ENCODE measurements at places on chromosomes 16 and 17.
A peak's percentile ranks its signal among the peaks of the same experiment; 100 is the strongest.

- no peak for DNase-seq
These were observed 65.4 kb upstream of the RASL10B start for GRCh38 chr17:35666070-35666469.

DNA sequence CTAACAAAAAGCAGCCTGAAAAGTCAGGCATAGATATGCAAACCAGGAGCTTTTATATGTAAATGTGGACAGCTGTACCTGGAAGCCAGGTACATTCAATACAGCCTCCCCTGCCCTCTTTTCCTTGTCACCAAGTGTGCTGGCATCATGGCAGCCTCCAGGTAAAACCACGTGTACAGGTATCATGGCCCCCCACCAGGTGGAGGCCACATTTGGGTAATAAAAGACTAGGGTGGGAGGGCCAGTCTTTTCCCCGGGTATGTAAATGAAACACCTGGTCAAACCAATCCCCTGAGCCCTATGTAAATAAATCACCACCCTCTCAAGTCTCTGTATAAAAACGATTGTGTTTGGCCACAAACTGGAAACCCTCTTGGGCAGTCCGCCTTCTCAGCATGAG lies 226.4 kb upstream of the GOT2 start:
- no peak for DNase-seq

GRCh38 chr17:28950017-28950751 lies 1.1 kb downstream of the PHF12 start:
- peak; percentile 48 for DNase-seq

- DNase-seq = no peak
These were observed 235.3 kb downstream of the ZFHX3 start for GRCh38 chr16:72812672-72813071.

DNA sequence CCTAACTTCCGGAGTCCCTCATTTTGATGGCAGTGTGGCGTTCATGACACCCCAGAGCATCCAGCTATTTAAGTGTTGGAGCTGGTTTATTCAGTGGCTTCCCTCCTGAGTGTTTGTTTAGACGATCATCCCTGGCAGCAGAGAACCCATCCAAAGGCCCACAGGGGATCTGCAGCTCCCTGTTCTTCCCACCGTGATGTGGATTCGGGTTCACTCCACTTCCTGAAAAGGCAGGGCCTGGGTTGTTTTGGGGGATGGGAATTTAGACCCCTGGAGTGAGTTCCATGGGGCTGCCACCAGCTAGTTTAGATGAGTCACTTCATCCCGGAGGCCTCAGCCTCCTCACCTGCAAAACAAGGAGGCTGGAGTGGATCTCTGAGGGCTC lies 2.3 kb downstream of the KSR1 start:
- no peak for DNase-seq

DNA sequence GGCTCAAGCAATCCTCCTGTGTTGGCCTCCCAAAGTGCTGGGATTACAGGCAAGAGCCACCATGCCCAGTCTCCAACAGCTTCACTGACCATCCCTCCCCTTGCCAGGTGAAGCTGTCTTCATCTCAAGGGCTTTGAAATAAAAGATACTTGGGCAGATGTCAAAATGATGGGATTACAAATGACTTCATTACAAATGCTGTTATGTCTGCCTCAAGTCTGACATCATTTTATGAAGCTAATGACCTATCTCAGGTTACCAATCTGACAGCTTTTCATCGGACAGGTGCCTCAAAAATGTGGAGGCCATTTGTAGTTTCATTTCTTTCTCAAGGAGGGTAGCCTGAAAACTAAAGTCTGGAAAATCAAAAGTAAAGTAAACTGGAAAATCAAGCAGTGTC lies 323.7 kb upstream of the TBX2 start:
- no peak for DNase-seq

GRCh38 chr17:74276541-74277009 lies 2.5 kb downstream of the DNAI2 start:
- DNase-seq = no peak

DNA sequence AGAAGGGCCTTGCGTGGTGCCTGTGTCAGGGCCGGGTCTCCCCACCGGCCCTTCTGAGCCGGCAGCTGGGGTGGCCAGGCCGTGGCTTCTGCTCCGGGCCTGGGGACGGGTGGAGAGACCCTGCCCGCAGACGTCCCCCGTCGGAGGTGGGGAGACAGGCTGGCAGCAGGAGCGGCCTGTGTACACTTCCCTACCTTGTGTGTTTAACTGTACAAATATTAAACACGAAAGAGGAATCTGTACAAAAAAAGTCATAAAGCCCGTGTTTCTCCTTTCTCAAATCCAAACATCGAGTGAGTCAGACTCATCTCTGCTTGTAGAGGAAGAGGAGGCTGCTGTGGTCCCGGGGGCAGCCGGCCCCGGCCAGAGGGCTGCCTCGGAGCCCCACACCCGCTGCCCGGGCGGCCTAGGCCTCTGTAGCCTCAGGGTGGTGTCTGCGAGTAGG lies 2.0 kb downstream of the CACNA1H start:
- no peak for DNase-seq

GRCh38 chr17:17606416-17607000 lies 15.0 kb upstream of the PEMT start:
- no peak for DNase-seq

DNA sequence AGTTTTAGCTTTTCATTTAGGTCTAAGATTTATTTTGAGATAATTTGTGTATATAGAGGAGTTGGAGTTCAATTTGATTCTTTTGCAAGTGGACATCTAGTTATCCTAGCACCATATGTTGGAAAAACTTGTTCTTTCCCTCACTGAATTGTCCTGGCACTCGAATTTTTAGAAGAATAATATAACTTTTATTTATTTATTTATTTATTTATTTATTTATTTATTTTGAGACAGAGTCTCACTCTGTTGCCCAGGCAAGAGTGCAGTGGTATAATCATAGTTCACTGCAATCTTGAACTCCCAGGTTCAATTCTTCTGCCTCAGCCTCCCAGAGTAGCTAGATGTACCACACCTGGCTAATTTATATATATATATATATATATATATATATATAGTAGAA lies 29.4 kb downstream of the PPM1E start:
- no peak for DNase-seq

- DNase-seq = no peak
These were observed 215.5 kb downstream of the MRTFB start for GRCh38 chr16:14286368-14287230.

- no peak for DNase-seq
These were observed 44.3 kb upstream of the HELZ start for GRCh38 chr17:67289181-67289876.

DNA sequence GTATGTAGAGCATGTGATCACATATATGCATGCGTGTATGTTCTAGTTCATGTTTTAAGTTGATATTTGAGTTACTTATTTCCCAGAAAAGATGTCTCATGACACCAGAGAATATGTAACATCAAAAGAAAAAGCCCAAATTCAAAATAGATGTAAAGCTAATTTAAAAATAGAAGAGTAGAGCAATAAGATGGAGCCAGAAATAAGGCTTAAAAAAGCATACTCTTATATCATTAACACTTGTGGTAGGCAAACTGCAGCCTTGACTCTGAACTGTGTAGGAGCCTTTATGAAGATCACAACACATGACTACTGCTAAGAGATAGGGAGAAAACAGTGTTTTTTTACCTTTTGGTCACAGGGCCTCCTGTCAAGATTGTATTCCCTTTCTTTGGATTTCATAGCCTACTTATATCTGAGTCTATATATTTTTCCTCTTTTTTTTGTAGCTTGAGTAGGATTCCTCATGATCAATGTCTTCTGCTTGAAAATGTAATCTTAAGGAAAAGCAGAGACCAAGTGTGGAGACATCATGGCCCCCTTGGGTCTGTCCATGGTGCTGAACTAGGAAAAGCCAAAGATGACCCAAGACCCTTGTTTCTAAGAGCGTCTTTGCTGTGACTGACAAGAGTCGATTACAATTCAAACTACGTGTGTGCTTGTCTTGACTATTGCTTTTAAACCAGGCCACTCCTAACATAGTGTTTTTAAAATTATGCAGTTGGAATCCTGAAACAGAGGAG lies 390.4 kb downstream of the SHISA9 start:
- DNase-seq = no peak

DNA sequence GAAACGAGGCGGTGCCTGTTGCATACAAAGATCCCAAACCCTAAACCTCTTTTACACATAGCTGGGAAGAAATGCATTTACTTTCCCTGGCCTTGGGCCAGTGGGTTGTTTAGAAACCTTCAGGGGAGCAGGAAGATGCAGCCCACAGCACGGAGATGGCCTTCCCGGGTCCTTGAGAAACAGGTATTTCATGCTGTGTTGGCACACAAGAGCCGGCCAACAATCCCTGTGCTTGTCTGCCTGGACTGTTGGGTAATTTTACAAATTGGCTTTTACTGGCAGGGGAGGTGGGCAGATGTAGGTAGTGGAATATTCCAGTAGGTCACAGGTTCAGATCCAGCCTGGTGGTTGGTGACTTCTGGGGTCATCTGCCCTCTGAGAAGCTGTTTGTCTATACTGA lies 148.0 kb downstream of the FOXL1 start:
- no peak for DNase-seq

- DNase-seq = no peak
These were observed 6.2 kb upstream of the DUSP14 start for GRCh38 chr17:37483311-37484039.

- peak; percentile 61 for DNase-seq
These were observed 10.1 kb downstream of the P3H4 start for GRCh38 chr17:41801374-41802271.

DNA sequence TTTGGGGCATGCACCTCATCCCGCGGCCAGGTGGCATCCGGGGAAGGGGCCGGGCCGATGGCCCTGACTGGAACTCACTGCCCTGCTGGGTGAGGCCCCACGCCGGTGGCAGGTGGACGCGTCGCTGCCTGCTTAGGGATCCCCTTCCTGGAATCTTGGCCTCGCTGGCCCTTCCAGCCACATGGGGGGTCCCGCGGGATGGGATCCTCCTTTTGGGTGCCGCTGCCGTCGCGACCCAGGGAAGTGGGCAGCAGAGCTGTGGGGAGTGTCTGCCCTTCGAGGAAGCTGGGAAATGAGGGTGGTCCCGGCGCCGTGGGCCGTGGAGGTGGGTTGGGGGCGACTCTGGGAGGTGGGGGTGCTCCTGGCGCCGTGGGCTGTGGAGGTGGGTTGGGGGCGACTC lies 12.8 kb downstream of the METRNL start:
- DNase-seq = no peak

DNA sequence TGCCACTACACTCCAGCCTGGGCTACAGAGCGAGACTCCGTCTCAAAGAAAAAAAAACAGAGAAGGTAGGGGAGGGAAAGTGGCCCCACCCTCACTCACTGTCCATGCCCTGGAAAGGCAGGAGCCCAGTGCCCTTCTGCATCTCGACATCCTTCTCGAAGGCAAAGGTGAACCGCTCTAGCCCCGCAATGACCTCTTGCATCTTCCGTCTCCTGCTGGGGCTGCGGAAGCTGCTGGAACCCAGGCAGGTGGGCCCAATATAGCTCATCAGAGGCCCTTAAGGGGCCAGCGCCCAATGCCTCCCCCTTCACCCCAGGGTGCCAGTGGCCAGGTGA lies at the start of gene CPSF4L:
TSS of gene CPSF4L (minus strand) at position 264 of the 335 bp plus-strand sequence. CDS start at position 202, 62 bp downstream.
- DNase-seq = no peak

DNA sequence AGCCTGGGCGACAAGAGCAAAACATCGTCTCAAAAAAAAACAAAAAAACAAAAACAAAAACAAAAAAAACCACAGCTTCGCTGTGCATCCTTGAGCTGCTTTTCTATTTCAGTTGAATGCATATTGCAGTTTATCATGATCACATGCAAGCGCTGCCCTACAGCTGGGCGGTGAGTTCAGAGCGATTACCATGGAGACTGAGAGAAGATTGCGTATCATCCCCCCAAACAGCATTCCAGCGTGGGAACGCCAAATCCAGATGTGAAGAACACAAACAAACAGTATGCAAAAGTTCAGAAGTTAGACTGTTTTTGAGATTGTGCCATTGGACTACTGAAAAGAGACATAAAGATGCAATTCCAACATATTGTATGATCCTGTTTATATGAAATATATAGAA lies 15.1 kb upstream of the SLC52A1 start:
- no peak for DNase-seq

GRCh38 chr17:61010661-61011170 lies 333.1 kb downstream of the BCAS3 start:
- DNase-seq = no peak

GRCh38 chr17:10305398-10305797 lies 67.4 kb downstream of the MYH13 start:
- DNase-seq = no peak

DNA sequence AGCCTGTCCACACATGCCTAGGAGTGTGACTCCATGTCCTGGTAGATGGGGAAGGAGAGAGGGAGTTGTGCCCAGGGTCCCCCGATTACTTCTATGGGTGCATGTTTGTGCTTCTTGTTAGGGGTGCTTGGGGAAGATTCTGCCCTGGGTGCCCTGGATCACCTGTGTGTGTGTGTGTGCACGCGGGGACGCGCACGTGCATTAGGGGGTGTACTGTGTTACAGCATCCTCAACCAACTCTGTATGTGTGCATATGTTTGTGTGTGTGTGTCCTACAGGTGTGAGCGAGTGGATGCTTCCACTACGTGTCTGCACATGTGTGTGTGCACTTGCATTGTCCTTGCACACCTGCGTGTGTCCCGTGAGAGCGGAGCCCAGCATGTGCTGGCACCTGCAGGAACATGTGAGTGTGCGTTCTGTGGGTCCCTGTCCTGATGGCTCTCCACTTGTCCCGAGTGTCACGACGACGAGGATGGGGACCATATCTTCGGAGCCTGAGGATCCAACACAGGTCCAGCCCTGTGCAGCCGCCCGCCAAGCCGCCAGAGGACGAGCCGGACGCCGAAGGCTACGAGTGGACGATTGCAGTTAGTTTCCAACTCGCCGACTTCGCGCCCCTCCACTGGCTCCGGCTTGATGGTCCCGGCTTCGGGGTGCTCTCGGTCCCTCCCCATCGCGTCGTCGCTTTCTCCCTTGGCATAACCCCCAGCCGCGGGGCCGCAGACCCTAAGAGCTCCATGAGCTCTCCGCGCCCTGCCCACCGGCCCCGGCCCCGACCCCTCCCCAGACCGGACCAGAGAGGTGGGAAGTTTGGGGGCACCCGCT lies 6.0 kb upstream of the TBC1D3B start:
- DNase-seq = no peak

DNA sequence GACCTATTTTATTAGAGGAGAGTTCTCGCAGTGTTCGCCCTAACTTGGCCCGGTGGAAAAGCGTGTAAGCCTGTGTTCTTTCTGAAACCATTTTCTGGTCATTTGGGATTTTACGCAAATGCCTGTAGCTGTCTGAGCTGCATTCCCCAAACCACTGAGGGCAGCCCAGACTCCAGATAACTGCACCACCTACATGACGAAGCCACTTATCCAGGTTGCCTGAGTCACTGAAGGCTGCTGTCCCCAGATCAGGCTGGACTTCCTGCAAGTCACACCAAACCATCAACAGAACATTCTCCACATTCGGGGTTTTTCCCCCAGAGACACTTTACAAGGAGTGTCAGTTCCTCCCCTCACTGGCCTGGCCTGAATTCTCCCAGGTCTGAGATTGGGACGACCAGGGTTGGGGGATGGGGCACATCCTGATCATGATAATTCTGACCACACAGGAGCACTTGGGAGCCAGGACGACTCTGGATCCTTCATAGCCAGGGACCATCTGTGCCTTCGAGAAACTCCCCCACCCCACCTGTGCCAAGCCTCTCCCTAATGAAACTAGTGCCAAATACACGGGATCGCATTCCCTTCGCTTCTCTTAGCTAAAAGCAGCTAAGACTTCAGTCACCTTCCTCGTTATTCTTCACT lies 2.3 kb downstream of the RPRML start:
- DNase-seq = no peak

GRCh38 chr17:47762728-47763127 lies 29.7 kb downstream of the TBX21 start:
- DNase-seq = no peak

GRCh38 chr17:76504117-76504516 lies 2.9 kb upstream of the RHBDF2 start:
- no peak for DNase-seq

GRCh38 chr17:19729900-19730299 lies 13.5 kb upstream of the SLC47A2 start:
- DNase-seq = no peak

All from activated T-cell treated with anti-CD3 and anti-CD28 coated beads for 24 hours (primary cell).